ENCODE measurements at places on chromosomes 6 and 20.

DNA sequence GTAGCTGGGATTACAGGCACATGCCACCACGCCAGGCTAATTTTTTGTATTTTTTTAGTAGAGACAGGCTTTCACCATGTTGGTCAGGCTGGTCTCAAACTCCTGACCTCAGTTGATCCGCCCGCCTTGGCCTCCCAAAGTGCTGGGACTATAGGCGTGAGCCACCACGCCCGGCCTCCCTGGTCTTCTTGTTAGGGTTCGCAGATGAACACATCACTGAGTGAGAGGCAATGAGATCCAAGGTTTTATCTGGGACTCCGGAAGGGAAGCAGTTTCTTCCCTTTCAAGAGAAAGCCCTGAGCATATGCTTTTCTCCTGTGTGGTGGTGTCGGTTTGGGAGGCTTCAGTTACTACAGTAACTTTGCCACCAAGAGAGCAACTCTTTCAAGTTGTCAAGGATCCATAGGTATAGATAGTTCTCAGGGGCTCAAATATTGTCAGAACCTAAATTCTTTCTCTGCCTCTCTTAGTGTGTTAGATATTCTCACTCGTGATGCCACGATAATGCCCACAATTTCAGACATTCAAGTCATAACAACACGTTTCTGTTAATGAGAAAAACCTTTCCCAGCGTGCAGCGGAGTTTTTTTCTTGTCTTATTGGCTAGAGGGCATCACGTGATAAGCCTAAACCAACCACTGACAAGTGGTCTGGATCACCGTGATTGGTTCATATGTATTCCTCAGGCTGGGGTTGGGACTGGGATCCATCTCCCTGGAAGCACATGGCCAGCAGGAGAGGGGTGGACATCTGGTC lies 36.2 kb upstream of the NCOA3 start:
- no peak for DNase-seq

DNA sequence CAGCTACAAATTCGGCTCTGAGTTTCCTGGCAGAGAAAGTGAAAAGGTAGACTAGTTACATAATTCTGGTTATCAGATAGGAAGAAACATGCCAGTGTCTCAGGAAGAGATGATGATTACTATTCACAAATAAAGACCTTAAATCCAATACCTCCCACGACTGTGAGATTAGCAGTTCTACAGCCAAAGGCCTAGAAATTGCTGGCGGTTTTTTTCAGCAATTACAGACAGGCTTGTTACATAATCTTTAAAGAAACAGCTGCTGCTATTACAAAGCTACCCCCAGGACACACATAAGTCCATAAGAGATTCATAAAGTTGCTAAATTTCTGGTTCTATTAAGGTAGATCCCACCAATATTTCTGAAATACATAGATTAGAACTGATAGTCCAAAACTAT lies 40.2 kb downstream of the PIGU start:
- no peak for DNase-seq

DNA sequence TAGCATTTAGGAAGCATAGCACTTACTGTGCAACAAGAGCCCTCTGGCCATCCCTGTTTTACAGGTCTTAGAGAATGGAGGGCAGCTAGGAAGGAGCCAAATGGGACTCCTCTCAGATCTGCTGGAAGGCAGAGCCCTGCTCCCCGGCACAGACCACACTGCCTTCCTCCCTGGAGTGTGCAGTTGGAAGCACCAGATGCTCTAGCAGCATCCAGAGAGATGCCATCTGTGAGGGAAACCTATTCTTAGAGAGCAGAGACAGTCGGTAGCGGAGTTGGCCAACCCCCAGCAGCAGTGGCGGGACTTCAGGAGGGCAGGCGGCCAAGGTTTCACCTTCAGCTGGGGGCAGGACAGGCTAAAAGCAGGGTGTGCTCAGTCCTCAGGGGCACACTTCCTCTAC lies 16.7 kb upstream of the E2F1 start:
- no peak for DNase-seq

DNA sequence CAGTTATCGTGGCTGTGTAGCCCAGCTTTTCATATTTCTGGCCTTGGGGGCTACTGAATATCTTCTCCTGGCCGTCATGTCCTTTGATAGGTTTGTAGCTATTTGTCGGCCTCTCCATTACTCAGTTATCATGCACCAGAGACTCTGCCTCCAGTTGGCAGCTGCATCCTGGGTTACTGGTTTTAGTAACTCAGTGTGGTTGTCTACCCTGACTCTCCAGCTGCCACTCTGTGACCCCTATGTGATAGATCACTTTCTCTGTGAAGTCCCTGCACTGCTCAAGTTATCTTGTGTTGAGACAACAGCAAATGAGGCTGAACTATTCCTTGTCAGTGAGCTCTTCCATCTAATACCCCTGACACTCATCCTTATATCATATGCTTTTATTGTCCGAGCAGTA lies 475 bp downstream of the OR2B6 start:
- no peak for DNase-seq

DNA sequence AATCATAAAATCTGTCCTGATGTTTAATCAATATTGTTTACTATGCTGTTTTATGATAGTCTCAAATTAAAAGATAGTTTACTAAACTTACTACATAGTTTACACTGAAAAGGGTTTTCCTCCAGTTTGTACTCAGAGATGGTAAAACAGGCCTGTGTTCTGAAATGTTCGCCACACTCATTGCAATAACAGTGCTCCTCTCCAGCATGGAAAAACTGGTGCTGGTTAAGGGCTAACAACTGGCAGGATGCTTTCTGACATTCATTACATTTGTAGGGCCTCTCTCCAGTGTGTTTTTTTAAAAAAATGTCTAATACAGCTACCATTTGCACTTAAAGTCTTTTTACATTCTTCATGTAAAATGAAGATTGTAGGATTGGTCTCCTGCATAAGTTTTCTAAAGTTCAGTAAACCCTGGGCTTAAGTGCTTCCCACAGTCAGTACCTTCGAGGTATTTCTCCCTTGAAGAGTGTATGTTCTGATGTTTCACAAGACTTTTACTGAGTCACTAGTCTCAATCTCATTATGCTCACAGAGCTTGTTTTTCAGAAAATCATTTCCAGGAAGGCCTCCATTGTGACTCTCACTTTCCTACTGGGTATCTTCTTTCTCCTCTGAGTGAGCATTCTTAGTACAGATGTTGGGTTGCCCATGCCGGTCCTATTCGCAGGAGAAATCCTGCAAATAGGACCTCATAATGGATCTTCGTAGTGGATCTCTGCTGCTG lies 8.7 kb upstream of the ZSCAN12 start:
- no peak for DNase-seq

GRCh38 chr6:29665942-29666825 lies 9.3 kb downstream of the MOG start:
- no peak for DNase-seq

- no peak for DNase-seq
These were observed 13.4 kb upstream of the COL12A1 start for GRCh38 chr6:75219263-75219662.

- no peak for DNase-seq
These were observed 37.6 kb downstream of the FLRT3 start for GRCh38 chr20:14299831-14300230.

DNA sequence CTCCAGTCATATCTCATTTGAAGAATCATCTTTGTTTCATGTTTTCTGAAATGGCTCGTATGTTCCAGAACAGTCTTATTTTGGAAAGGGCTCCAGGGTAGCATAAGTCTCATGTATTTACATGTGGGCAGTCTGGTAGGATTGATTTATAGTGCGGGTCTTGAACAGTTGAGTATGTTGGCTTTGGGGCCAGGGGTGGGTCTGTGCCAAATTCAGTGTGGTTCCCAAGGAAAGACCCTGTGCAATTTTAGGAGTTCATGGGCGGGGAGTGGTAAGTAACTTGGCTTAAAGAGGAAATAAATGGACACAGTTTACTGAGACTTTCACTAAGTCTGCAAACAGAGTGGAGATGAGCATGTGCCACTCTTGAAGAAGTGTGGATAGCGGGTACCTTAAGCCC lies 7.7 kb downstream of the FNDC1 start:
- DNase-seq: no peak

DNA sequence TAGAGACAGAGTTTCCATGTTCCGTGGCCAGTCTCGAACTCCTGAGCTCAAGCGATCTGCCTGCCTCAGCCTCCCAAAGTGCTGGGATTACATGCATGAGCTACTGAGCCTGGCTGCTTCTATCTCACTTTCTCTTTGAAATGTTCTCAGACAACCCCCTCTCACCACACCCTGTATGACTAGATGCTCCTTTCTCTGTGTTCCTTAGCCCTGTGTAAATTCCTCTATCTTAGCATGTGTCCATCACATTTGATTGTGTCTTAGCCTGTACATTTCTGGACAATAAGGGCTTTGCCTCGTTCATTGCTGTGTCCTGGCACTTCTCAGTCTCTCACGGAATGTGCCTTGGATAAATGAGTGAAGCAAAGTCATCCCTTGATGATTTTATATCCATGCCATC lies 168.1 kb upstream of the SCGN start:
- no peak for DNase-seq

- DNase-seq: no peak
These were observed 42.6 kb upstream of the HMGN3 start for GRCh38 chr6:79277109-79277508.

DNA sequence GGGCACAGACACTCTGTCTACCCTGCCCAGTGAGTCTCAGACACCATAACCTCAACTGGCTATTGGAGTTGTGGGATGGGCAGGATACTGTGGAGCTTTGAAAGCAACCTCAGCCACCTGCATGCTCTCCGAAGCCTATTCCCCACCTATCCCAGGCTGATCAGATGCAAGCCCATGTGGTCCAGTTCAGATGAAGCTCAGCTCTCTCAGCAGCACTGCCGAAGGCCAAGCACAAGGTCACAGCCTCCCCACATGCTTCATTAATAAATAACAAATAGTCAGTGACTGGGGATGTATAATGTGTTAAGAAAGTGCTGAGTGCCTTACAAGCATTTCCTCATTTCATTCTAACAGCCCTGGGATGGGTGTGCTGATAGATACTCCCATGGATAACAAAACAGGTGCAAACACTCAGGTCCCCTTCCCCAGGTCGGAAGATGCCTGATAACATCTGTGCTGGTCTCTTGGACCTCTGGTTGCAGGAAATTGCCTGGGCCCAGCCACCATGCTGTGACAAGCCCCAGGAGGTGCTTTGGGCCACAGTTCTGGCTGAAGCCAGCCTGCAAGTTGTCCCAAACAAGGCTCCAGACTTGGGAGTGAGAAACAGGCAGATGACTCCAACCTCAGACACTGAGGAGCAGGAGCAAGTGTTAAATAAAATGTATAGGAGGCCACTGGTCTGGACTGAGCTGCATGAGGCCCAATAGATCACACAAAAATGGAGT lies 3.7 kb downstream of the ACSS1 start:
- DNase-seq: no peak

- DNase-seq: no peak
These were observed 11.8 kb downstream of the FYN start for GRCh38 chr6:111861431-111861885.
